HS-5 (cell line): ENCODE measurements at places on chromosomes 7 and 10.
A peak's percentile ranks its signal among the peaks of the same experiment; 100 is the strongest.

DNA sequence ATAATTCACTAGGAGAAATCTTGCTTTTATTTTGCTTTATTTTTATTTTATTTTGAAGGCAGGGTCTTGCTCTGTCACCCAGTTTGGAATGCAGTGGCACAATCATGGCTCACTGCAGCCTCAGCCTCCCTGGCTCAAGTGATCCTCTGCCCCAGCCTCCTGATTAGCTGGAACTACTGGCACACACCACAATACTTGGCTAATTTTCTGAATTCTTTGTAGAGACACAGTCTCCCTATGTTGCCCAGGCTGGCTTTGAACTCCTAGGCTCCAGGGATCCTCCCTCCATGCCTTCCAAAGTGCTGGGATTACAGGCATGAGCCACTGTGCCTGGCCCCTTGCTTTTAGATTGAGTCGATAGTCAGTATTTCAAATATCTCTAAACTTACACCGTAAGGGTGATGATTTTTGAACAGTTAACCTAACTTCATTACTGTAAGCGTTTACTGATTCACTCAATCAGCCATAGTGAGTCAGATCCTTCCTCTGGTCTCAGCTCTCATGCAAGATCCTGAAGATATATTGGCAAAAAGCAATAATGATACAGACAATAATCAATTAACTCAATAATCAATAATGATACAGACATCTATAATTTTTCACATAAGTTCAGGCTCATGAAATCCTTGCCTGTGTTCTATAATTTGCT, 239.5 kb downstream of the KIAA1217 start:
- no peak for DNase-seq

DNA sequence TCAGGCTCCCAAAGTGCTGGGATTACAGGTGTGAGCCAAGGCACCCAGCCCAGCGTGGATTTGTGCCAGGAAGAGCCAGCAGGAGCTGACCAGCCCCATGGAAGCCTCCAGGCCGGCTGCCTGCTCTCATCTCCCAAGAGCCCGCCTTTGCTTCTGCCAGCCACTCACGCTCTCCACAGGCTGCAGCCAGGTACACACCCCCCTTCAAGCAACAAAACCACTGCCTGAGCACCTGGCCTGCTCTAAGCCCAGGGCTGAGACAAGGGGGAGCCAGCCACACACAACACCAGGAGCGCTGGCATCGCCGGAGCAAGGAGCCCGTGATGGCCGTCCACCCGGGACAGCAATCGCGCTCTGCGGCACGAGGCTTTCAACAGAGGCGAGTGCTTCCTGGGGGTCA, 34.5 kb downstream of the MAD1L1 start:
- DNase-seq, result no peak

- DNase-seq, result no peak
Measured at GRCh38 chr7:108408296-108408991, 47.8 kb downstream of the NRCAM start.

GRCh38 chr10:35492386-35493195, 112.5 kb upstream of the GJD4 start:
- DNase-seq, result no peak

DNA sequence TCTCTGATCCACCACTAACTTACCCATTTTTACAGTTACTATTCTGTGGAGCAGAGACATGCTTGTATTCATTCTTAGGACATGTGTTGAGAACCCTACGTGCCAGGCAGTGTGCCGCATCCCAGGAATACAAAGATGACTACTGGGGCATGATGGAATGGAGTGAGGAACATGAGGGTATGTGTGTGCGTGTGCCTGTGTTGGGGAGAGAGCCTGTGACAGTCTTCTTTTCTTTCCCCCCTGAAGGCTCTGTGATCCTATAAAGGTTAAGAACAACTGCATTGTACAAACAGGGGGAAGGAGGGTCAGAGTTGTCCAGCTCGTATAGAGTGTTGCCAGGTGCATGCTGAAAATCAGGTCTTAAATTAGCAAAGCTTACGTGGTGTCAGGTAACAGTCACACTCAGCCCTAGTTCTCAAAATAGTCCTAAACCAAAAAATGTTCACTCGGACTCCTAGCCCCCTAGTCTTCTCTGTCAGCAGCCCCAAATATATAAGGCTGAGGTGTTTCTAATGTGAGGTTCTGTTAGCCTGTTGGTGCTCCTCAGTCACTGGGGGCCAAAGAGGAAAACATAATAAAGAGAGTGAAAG, 161.9 kb downstream of the CELF2 start:
- no peak for DNase-seq

GRCh38 chr10:75165684-75166622, 44.6 kb upstream of the VDAC2 start:
- no peak for DNase-seq

DNA sequence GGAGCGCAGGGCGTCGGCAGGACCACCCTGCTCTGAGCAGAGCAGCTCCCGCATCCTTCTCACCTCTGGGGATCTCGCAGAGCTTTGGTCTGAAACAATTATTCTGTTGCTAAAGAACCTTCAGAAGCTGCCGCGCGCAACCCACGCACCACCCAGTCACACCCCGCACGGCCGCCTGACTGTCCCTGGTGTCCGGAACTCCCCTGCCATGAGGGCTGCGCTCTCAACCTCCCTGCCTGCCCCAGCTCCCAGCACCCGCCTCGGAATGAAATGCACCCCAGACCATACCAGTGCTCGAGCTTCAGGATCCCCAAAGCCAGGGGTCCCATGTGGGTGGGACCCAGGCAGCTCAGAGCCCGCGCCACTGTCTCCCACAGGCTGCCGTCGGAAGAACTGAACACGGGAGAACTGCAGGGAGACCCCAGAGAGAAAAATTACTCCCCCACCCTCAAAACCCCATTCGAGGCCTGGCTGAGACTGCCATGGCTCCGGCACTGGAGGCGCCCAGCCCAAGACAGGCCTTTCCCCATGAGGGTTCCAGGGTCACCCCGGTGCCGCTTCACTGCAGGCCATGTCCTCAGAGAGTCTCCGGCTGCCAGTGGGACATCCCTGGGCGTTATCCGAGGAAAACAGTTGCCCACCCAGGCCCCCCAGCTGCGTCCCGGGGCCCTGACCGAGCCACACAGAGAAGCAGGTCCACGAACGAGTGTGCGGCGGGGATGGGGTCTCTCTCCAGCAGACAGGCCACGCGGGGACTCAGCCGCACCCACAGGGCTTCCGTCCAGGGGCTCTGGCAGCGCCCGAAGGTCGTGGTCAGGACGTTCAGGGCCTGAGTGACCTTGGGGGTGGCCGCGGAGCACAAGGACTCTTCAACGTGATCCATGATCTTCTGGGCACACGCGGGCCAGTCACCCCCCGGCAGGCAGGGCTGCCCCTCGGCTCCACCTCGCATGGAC, 12.1 kb downstream of the BRAT1 start:
- DNase-seq, result no peak

- DNase-seq, result peak; percentile 15
Measured at GRCh38 chr10:22761569-22762220, 47.3 kb upstream of the PIP4K2A start.

DNA sequence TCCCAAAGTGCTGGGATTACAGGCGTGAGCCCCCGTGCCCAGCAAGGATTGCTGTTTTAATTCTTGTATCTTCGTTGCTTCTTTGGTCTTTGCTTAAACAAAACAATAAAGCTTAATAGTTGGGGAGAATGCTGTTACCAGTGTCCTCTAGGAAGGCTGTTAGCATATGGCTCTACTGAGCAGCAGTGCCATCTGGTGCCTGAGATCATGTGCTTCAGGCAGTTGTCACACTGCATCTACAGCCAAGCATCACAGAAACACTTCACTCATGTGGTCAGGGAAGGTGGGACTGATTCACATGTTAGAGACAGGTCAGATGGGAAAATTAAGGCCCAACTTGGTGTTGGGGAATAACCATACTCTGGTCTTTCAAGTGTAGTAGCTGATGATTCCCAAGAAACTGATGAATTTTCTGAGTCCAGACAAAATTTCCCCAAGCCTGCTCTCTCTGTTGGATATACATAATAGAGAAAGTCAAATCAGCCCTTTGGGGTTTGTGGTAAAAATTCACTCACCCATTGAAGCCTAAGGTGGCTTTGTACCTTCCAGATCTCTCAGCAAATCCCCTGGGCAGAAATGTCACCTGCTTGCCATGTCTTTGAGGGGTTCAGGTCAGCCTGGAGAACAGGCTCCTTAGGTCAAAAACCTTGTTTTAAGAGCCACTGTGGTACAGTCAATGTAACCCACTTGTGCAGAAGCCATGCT, 28.4 kb downstream of the UBE2D4 start:
- peak; percentile 42 for DNase-seq

GRCh38 chr10:132151951-132152505, 34.7 kb upstream of the DPYSL4 start:
- no peak for DNase-seq

DNA sequence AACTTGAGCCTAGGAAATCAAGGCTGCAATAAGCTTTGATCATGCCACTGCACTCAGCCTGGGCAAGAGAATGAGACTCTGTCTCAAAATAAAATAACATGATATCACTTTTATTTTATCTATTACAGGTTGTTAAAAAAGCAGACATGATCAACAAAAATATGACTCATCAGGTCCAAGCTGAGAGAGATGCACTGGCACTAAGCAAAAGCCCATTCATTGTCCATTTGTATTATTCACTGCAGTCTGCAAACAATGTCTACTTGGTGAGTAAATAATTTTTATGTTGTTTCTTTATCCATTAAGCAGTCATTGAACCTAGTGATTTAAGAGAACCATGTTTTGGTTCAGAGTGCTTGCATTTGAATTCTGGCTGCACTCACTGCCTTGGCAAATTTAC, 3.3 kb downstream of the MASTL start:
- no peak for DNase-seq

DNA sequence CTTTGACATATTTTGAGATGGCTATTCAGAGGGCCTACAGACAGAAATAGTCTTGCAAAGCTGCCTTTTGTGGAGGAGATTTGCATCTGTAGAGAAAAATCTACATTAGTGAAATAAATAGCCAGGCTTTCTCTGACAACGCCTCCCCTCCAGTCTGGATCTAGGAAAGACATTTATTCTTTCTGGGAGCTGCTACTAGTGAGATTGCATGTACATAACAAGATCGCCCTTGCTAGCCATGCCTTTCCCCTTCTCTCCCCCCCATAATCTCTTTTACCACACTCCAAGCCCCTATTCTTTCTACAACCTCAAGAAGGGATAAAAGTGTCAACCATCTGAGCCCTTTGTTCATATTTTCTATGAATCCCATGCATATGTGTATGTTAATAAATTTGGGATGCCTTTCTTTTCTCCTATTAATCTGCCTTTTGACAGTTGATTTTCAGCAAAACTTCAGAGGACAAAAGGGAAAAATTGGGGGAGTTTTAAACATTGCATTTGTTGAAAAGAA, 194.2 kb downstream of the SNX13 start:
- no peak for DNase-seq
